ENCODE measurements at places on chromosomes 2 and 18. TPM values are rescaled to one million over a fixed set of nuclear protein-coding genes. Genes with fewer than 3 reads are reported as not detected.

MOGAT1 gene
- total RNA-seq = not detected

PAX3 gene
- not detected for total RNA-seq

SNTG2 gene
- total RNA-seq = not detected

CREB1 gene
- 41.7 TPM for total RNA-seq

RBMS1 gene
- 87.0 TPM for total RNA-seq

DNAJC5G gene
- total RNA-seq = not detected

GNLY gene
- not detected for total RNA-seq

RGPD4 gene
- total RNA-seq = not detected

DYTN gene
- total RNA-seq = not detected

DTNA gene
- 17.5 TPM for total RNA-seq

ACMSD gene
- not detected for total RNA-seq

ZC3H6 gene
- 5.8 TPM for total RNA-seq

MALL gene
- total RNA-seq = 39.9 TPM

MEP1B gene
- 0.17 TPM for total RNA-seq

SERPINB2 gene
- total RNA-seq = 6.5 TPM

CRYBA2 gene
- not detected for total RNA-seq

PTPRN gene
- total RNA-seq = 3.6 TPM

PRSS56 gene
- not detected for total RNA-seq

GALNT13 gene
- total RNA-seq = 0.17 TPM

CCBE1 gene
- total RNA-seq = 69.4 TPM

Data from smooth muscle cell of trachea (primary cell).